Stimulated activated CD8-positive, alpha-beta memory T cell treated with anti-CD3 and anti-CD28 coated beads, Interleukin-4, amount 100 ng/mL, for 24 hours (primary cell): ENCODE measurements at places on chromosomes 12 and 14.
A peak's percentile ranks its signal among the peaks of the same experiment; 100 is the strongest.

DNA sequence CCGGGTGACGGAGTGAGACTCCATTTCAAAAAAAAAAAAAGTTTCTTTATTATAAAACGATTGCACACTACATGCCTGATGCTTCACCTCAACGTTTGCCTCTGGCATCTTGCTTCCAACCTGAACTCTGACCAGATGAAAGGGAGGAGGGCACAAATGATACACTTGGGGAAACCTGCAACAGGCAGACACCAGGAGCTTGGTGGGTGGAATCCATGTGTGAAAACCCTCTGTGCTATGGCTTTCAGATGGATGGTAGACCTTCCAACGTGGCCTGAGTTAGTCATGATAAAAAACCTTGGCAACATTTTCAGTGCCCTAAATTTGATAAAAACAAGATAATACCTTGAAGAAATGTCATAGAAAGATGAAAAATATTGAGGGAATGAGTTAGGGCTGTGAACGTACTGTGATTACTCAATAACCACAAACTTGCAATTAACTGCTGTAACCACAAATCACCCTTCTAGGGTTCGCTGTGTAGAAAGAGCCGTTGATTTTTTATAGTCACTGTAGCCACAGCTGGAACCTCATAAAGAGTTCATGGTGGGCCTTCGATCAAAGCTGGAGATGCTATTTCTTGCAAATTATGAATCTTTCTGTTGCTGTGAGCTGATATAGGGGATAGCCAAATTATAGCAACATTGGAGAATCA is 26.1 kb upstream of the GZMB start:
- no peak for DNase-seq

- DNase-seq: peak; percentile 11
These were observed 21.9 kb upstream of the IFT81 start for GRCh38 chr12:110102255-110102654.

DNA sequence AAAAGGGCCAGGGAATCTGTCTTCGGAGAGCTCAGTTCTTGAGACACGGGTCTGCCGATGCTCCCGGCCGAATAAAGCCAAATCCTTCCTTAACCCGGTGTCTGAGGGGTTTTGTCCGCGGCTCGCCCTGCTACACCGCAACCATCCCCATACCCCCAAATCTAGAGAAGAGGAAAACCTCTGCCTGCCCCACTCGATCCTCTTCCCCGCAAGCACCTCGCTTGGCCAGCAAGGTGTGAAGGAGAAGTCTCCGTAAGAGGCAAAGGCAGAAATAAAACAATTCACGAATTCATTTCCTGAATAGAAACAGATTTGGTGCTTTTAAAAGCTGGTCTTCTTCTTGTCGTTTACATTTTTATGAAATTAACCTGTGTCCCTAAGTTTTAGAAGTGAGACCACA is 67.3 kb upstream of the GALNT9 start:
- no peak for DNase-seq

- DNase-seq: no peak
These were observed 96.9 kb downstream of the EML5 start for GRCh38 chr14:88695870-88696269.

DNA sequence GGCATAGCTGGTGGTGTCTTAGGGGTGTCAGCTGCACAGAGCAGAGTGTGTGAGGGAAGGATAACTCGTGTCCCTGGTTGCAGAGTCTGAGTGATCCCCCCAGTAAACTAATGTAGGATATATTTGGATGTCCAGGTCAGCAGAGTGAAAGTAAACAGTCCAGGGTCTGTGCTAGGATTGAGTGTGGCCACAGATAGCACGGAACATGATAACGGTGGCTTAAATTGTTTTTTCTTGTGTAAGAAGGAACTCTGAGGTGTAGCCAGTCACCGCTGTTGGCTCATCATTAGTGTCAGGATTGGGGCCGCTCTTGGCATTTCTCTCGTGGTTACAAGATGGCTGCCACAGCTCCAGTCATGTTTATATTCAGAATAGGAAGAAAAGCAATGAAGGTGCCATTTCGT is 97.3 kb downstream of the DERA start:
- no peak for DNase-seq

- no peak for DNase-seq
These were observed 4.3 kb upstream of the AP1G2 start for GRCh38 chr14:23571701-23572523.

- no peak for DNase-seq
These were observed 34.0 kb upstream of the HECTD1 start for GRCh38 chr14:31241450-31242114.

GRCh38 chr12:59182191-59182590 is 261.9 kb upstream of the LRIG3 start:
- peak; percentile 3 for DNase-seq

DNA sequence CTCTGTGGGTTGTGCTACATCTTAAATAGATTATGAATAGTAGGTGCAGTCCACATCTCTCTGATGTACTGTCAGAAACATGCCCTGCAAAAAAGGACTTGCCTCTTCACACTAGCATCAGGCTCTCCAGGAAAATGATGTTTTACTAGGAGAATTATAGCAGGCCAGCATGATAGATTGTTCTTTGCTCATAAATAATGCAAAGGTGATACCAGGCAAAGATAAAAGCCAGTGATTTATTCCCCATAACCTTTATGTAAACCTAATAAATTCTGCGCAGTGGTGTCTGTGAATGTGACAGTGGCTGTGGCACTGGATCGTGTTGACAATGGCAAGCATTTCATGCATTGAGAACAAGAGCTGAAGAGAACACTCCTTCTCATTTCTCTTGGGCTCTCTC is 646.5 kb upstream of the SEL1L start:
- no peak for DNase-seq

- no peak for DNase-seq
These were observed 11.0 kb downstream of the CLEC2B start for GRCh38 chr12:9858135-9858534.

- no peak for DNase-seq
These were observed 21.8 kb upstream of the DCN start for GRCh38 chr12:91204421-91204820.

GRCh38 chr12:109389146-109389545 is 41.4 kb downstream of the MYO1H start:
- no peak for DNase-seq

GRCh38 chr14:105999361-106000028 is 473.1 kb downstream of the TMEM121 start:
- DNase-seq: peak; percentile 84

DNA sequence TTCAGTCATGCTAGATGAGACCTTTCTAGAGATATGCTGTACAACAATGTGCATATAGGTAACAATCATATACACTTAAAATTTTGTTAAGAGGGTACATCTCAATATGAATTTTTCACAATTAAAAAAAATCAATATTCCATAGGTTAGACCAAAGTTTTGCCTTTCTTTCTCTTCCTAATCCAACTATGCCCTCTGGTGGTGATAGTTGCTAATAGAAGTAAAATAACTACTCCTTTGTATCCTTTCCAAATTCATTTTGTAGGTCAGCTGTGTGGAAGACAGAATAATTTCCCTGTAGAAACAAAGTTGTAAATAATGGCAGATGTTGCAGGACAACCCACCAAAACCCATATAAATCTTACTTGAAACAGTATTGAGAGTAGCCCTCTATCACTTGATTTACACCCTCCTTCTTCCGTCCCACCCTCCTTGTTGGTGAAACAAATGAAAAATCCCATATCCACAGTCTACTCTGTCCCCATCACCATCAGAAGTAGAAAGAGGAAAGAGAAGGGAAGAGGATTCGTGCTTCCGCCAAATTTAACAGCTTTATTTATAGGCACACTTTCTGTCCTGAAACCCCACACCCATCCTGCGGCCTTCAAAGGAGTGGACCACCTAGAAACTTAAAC is 34.2 kb upstream of the KICS2 start:
- DNase-seq: no peak

DNA sequence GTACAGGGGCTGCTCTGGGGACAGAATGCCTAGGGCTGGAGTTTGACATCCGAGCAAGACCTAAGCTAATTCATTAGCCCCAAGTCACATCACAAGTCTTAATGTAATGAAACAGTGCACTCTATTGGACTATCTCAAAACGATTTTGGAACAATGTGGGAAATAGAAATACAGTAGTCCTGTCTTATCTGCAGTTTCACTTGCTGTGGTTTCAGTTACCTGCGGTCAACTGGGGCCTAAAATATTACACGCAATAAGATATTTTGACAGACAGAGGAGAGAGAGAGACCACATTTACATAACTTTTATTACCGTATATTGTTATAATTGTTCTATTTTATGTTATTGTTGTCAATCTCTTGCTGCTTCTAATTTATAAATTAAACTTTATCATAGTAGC is 21.1 kb downstream of the MOAP1 start:
- no peak for DNase-seq

- no peak for DNase-seq
These were observed 98.6 kb downstream of the IRF2BPL start for GRCh38 chr14:76929927-76930326.

DNA sequence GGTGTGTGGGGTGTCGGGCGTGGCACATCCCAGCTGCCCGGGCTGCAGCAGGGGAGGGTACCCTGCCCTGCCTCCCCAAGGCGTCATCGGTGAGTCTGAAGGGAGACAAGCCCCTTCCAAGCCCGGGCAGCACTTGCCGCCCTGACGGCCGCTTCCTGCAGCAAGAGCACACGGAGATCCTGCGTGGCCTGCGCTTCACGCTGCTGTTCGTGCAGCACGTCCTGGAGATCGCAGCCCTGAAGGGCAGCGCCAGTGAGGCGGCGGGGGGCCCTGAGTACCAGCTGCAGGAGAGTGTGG is 10.1 kb upstream of the PUS1 start:
- no peak for DNase-seq

DNA sequence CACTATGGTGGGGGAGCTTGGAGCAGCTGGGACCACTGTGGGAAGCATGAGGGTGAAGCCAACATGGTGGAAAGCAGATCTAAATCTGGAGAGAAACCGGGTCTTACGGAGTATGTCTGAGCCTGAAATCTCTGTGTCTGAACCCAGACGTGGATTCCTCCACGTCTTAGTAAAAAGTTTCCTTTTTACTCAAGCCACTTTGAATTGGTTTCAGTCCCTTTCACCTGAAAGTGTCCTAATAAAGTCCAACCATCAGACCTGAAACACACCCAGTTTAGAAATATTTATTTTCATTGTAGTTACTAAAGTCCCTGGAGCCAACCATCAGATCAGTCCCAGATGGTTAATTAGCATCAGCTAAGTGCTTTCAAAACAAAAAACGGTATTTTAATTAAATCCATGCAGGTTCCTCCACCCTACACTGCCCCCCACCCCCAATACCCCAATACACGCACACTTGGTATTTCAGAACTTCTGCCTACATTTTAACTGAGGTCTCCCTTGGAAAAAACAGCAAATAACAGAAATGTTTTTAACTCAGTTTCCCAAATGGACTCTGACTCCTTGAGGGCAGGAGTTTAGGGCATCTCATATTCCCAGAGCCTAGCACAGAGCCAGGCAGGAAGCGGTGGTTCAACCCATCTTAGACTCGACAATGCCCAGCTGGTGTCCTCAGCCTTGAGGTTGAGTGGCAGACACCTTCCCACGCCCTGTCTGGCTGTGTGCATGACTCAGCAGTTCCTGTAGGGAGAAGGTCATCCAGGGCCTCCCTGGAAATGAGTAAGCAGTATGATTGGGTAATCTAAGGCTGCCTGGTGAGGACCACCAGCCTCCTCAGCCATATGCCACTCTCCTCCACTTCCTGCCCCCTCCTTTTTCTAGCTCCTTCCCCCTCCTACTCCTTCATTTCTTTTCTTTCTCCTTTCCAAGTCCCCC is 175.8 kb downstream of the TTC8 start:
- DNase-seq: peak; percentile 14

- no peak for DNase-seq
These were observed 31.9 kb downstream of the SERPINA1 start for GRCh38 chr14:94356379-94357056.

DNA sequence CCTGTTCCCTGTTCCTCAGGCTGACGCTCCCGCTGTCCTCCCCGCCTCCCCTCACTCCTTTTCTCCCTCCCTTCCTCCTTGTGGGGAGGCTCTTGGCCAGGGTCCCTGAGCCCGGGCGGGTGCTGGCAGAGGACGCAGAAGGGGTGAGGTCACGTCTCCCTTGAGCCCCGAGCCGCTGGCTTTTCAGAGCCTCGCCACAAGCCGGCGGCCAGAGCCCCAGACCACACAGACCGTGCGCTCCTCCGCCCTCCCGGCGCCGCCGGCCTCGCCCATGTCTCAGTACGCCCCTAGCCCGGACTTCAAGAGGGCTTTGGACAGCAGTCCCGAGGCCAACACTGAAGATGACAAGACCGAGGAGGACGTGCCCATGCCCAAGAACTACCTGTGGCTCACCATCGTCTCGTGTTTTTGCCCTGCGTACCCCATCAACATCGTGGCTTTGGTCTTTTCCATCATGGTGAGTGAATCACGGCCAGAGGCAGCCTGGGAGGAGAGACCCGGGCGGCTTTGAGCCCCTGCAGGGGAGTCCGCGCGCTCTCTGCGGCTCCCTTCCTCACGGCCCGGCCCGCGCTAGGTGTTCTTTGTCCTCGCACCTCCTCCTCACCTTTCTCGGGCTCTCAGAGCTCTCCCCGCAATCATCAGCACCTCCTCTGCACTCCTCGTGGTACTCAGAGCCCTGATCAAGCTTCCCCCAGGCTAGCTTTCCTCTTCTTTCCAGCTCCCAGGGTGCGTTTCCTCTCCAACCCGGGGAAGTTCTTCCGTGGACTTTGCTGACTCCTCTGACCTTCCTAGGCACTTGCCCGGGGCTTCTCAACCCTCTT is at the start of gene TMEM233:
Gene TMEM233, plus strand, starts transcription at position 197 of the 821 bp plus-strand sequence. Its CDS starts 75 bp downstream, at position 272.
- no peak for DNase-seq

- DNase-seq: no peak
These were observed 206.2 kb downstream of the PELI2 start for GRCh38 chr14:56324454-56324853.

- DNase-seq: no peak
These were observed 415.4 kb upstream of the PRICKLE1 start for GRCh38 chr12:43004908-43005307.

- DNase-seq: no peak
These were observed 83.2 kb downstream of the MYRFL start for GRCh38 chr12:69908203-69908602.

DNA sequence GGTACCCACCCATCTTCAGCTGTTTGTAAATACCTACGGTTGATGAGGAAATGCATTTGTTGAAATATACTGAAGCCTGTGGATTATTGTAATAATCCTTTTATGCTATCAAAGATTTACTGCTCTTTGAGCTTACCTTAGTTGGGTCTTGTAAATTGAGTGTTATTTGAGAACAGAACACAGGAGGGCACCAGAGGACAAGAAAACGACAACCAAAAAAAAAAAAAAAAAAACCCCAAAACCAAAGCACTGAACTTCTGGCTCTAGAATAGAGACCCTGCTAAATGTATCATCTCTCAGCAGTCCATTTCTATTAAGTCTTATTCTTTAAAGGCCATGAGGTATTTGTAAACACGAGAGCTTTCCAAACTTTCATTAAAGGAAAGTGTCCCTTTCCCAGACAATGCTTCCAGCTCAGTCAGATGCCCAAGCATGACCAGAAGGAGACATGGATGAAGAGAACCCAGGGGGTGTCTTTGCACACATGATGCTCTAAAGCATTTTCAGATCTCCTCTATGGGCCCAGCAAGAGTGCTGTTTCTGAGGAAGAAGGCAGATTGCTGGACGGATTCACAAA is 763.9 kb downstream of the NRXN3 start:
- no peak for DNase-seq

GRCh38 chr14:82724316-82724715 is 1190.7 kb upstream of the SEL1L start:
- DNase-seq: no peak
